ENCODE measurements at places on chromosomes 3 and 15. TPM values are rescaled to one million over a fixed set of nuclear protein-coding genes. Genes with fewer than 3 reads are reported as not detected.

Gene PDCD7
- 18.1 TPM for total RNA-seq

Gene MST1R
- 0.18 TPM for total RNA-seq

Gene SAMD7
- not detected for total RNA-seq

Gene MAN2C1
- total RNA-seq, result 148 TPM

Gene SCN5A
- 3.1 TPM for total RNA-seq

Gene IGSF11
- total RNA-seq, result not detected

Gene UPK1B
- total RNA-seq, result 2.2 TPM

Gene KCNH8
- not detected for total RNA-seq

Measured in glomerular endothelial cell (primary cell).